ENCODE measurements at places on chromosomes 7 and 10. TPM values are rescaled to one million over a fixed set of nuclear protein-coding genes. Genes with fewer than 3 reads are reported as not detected.

- no peaks in the 10 kb centered on the region for H3K4me1 ChIP-seq
- H3K4me3 ChIP-seq: no peak overlapping the region
- no peaks in the 10 kb centered on the region for H3K36me3 ChIP-seq
- H3K27me3 ChIP-seq: no peaks in the 10 kb centered on the region
- no peak for DNase-seq
Measured at GRCh38 chr10:74987339-74988053, 124.0 kb upstream of the SAMD8 start.

GRCh38 chr10:15515202-15515601 is 144.1 kb upstream of the FAM171A1 start:
- H3K27ac ChIP-seq: no peak overlapping the region
- H3K36me3 ChIP-seq: no peaks in the 10 kb centered on the region
- H3K4me3 ChIP-seq: no peak overlapping the region
- DNase-seq: no peak

DNA sequence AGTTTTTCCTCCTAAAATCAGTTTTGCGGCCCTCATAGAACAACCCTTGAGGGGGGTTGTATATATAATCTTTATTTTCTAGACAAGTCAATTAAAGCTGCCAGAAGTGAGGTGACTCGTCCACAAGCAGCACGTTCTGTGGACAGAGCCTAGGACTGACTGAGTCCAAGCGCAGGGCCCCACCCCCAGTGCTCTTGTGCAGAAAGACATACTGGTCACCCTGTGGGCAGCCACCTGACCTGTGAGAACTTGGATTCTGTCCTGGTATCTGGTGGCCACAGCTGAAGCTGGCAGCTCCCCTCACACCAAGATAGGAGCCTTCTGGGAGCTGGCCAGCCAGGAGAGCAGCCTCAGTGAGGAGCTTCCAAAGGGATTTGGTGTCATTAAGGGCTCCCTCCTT is 89.3 kb downstream of the GRK5 start:
- peaks cover 11% of the 10 kb centered on the region for H3K27me3 ChIP-seq
- DNase-seq: no peak
- no peak overlapping the region for H3K4me3 ChIP-seq
- no peak overlapping the region for H3K27ac ChIP-seq
- no peaks in the 10 kb centered on the region for H3K4me1 ChIP-seq

DNA sequence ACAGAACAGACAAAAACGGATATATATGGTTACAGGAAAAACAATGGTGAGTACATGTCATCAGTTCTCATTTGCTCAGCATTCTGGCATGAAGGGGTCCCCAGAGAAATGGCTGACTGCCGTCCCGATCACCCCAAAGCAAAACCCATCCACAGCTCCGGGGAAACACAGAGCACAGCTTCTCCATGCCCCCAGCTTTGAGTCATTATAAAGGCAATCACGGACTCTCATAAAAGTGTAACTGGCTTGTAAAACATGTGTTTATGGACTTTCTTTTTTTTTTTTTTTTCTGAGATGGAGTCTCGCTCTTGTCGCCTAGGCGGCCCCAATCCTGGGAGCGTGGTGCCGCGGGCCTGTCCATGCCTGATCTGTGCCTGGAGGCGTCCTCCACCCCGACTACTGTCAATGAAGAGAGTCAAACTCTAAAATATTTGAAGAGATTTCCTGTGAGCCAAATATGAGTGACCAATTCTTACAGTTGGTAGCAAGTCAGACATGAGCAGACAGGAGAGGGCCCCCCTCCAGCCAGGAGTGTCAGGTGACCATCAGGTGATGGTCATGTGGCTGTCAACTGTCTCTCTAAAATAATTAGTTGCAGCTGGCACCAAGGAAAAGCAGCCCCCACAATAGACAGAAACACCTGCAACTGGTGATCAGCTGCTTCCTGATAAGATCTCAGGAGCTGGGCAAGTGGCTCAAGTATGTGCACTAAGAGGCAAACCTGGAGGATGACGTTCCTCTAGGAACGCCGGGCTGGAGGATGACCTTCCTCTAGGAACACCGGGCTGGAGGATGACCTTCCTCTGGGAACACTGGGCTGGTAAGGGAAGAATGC is 21.7 kb upstream of the NOM1 start:
- H3K27me3 ChIP-seq: peaks cover 24% of the 10 kb centered on the region
- DNase-seq: no peak
- no peak overlapping the region for H3K4me3 ChIP-seq
- no peak overlapping the region for H3K27ac ChIP-seq

DNA sequence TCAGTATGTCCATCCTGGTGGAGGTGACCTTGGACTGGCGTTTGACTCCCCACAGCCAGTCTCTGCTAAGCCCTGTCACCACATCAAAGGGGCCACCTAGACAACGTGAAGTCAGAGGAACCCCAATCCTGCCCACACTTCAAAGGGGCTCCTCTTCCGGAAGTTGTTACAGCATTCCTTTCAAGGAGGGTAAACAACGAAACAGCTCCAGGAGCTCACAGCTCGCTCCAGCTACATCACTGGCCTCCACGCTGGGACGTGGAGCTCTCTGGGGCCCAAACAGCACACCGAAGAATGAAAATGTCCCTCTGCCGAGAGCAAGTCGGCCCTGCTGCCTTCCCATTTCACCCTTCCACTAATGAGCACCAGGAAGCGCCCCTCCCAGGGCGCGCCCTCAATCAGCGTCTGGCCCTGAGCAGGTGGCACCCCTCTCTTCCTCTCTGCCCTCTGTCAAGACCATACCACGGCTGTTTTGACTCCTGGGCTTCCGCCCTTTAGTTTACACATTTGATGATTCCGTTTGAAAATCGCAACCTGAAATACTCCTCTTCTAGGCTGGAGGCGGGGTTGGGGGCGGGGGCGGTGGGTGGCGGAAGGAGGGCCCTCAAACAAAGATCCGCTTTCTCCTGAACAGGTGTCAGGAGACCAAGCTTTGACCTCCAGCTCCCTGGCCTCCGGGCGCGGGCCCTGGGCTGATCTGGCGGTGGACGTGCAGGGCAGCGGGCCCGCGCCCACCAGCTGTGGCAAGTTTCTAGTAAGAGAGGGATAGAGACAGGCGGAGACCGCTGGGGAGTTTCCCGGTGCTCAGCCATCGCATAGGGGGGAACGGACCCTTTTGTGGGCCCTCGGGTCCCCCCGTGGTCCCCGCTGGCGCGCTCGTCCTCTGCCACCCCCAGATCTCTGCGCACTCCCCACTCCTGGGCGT is 53.1 kb upstream of the KDM7A start:
- H3K4me3 ChIP-seq: peak overlapping the region; percentile 83
- H3K4me1 ChIP-seq: peaks cover 21% of the 10 kb centered on the region
- DNase-seq: no peak

Gene NCF1
- total RNA-seq: not detected

Gene SPDYE17
- total RNA-seq: not detected

- peak within 1 kb of the TSS; percentile 63 for H3K4me3 ChIP-seq
- DNase-seq: peak; percentile 51
- H3K27me3 ChIP-seq: peaks cover 28% of the 10 kb centered on the region
- peaks cover 7% of the 10 kb centered on the region for H3K4me1 ChIP-seq
- H3K36me3 ChIP-seq: no peaks in the 10 kb centered on the region
Measured at GRCh38 chr10:68560186-68560942, at the start of gene TET1. TSS of gene TET1 (plus strand) at chr10:68560337. CDS start at chr10:68572339, 12,002 bp downstream.
